Immature natural killer cell (primary cell): ENCODE measurements at places on chromosomes 2 and 18. TPM values are rescaled to one million over a fixed set of nuclear protein-coding genes. Genes with fewer than 3 reads are reported as not detected.

DNA sequence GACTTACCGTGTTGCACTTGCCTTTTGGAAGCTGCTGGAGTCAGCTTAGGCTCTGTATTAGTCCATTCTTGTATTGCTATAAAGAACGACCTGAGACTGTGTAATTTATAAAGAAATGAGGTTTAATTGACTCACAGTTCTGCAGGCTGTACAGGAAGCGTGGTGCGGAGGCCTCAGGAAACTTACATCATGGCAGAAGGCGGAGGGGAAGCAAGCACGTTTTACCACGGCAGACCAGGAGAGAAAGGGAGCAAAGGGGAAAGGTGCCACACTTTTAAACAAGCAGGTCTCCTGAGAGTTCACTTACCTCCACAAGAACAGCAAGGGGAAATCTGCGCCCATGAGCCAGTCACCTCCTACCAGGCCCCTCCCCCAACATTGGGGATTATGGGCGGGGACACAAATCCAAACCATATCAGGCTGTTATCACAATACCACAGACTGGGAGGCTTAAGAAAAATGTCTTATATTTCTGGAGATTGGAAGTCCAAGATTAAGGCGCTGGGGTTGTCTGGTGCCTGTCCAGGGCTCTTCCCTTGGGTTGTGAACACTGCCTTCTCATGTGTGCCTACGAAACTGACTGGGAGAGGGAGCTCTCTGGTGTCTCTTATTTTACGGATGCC is 3.6 kb upstream of the D2HGDH start:
- H3K4me1 ChIP-seq = peaks cover 15% of the 10 kb centered on the region
- DNase-seq = no peak
- H3K27ac ChIP-seq = no peak overlapping the region
- no peak overlapping the region for H3K4me3 ChIP-seq

DNA sequence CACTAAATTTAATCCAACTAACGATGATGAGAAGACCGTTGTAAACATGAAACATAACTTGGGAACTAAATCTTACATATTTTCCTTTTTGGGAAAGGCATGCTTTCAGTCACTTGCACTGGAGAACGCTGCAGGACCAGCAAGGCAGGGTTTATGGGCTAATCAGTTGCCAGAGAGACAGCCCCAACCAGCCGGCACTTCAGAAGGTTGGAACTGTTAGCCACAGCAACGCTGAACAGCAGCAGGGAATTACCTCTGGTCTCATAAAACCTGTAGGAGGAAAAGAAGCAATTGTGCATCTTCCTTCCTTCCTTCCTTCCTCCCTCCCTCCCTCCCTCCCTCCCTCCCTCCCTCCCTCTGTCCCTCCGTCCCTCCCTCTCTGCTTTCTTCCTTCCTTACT is 33.9 kb upstream of the SIX2 start:
- peaks cover 18% of the 10 kb centered on the region for H3K27me3 ChIP-seq
- no peak overlapping the region for H3K4me3 ChIP-seq
- H3K36me3 ChIP-seq = no peaks in the 10 kb centered on the region
- no peak overlapping the region for H3K27ac ChIP-seq
- H3K4me1 ChIP-seq = no peaks in the 10 kb centered on the region

DNA sequence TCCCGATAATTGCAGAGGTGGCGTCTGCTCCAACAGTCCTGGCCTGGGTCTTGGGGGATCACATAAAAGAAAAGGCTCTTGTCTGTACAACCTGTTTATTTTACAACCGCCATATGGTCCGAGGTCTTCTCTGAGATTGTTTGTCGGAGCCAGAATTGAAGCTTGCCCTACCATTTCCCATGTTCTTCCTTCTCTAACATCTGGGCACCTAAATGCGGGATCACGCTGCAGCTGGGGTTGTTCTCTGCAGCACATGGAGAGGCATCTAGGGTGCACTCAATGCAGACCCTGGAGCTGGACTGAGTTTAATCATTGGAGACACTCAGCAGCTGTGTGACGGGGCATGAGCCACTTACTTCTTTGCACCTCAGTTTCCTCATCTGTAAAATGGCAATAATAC is 107.7 kb downstream of the ACKR3 start:
- H3K4me1 ChIP-seq = no peaks in the 10 kb centered on the region
- H3K4me3 ChIP-seq = no peak overlapping the region
- no peaks in the 10 kb centered on the region for H3K36me3 ChIP-seq
- H3K27me3 ChIP-seq = peaks cover 7% of the 10 kb centered on the region
- no peak for DNase-seq

- H3K27me3 ChIP-seq = peaks cover 39% of the 10 kb centered on the region
- H3K27ac ChIP-seq = peak overlapping the region; percentile 100
- peak; percentile 42 for DNase-seq
- no peaks in the 10 kb centered on the region for H3K36me3 ChIP-seq
Observed at GRCh38 chr18:3447068-3447894, 2.7 kb upstream of the TGIF1 start.

- DNase-seq = no peak
- no peak overlapping the region for H3K4me3 ChIP-seq
- H3K27ac ChIP-seq = no peak overlapping the region
- H3K27me3 ChIP-seq = no peaks in the 10 kb centered on the region
Observed at GRCh38 chr2:131046918-131047652, 46.2 kb downstream of the FAM168B start.

DNA sequence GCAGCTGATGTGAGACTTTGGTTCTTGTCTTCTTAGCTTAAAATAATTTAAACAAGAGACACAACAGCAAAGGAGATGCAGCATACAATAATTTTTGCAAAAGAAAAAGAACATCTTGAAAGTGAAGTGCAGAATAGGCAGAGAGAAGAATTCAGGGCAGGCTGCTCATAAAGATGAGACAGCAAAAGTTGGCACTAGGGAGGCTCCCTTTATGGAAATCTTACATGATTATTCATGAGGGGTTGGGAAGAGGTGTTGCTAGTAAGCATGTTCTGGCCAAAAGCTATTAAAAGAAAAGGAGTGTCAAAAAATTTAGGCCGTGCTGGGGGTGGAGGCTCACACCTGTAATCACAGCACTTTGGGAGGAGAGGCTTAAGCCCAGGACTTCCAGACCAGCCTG is 4.2 kb upstream of the ALPP start:
- H3K27ac ChIP-seq = no peak overlapping the region
- H3K4me3 ChIP-seq = no peak overlapping the region
- H3K27me3 ChIP-seq = peaks cover 4% of the 10 kb centered on the region
- no peaks in the 10 kb centered on the region for H3K4me1 ChIP-seq
- DNase-seq = no peak

DNA sequence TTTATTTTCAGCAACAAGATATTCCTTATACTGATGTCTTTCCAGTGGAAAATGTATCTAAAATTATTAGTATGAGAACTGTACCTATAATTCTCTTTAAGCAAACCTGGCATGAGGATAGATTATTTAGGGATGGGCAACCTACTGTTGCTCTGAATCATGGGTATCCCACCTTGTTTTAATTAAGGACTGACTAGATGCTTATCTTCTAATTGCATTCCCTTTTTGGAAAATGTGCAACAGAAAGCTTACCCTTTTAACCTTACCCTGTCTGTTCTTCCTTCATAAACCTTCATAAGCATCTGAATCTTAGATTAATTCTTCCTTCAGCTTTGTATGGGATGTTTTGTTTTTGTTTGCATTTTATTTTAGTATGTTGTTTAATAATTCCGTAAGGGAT is 110.3 kb downstream of the TAF4B start:
- no peak for DNase-seq
- no peaks in the 10 kb centered on the region for H3K27me3 ChIP-seq
- H3K27ac ChIP-seq = no peak overlapping the region
- H3K4me1 ChIP-seq = no peaks in the 10 kb centered on the region

GRCh38 chr2:201151127-201151981 is 31.6 kb upstream of the CASP10 start:
- no peaks in the 10 kb centered on the region for H3K27me3 ChIP-seq
- H3K36me3 ChIP-seq = peaks cover 36% of the 10 kb centered on the region
- peaks cover 67% of the 10 kb centered on the region for H3K4me1 ChIP-seq
- DNase-seq = no peak

GRCh38 chr2:111213877-111214276 is 93.2 kb downstream of the BCL2L11 start:
- H3K27ac ChIP-seq = no peak overlapping the region
- no peak for DNase-seq
- peaks cover 10% of the 10 kb centered on the region for H3K4me1 ChIP-seq
- H3K4me3 ChIP-seq = no peak overlapping the region
- peaks cover 2% of the 10 kb centered on the region for H3K27me3 ChIP-seq

GRCh38 chr2:174835797-174836255 is 71.6 kb upstream of the CHRNA1 start:
- no peak overlapping the region for H3K27ac ChIP-seq
- DNase-seq = no peak
- H3K27me3 ChIP-seq = peaks cover 6% of the 10 kb centered on the region
- H3K36me3 ChIP-seq = no peaks in the 10 kb centered on the region
- no peak overlapping the region for H3K4me3 ChIP-seq

DNA sequence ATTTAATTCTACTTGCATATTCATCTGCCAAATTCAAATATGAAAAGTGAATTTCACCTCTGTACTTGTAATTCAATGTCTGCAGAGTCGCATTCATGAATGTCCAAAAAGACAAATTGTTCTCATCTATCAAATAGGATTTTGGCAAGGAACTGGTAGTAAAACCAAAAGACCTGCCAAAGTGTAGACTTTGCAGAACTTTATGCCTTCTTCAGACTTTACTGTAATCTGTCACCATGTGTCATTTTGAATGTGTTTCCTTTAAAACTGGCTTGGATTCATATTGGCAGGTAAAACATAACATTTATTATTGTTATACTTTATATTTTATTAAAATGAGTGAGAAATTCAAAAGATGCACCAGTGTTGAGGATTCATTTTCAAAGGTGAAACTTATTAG is 701.9 kb upstream of the LINC00305 start:
- no peak overlapping the region for H3K4me3 ChIP-seq
- no peak for DNase-seq
- H3K27ac ChIP-seq = no peak overlapping the region
- H3K36me3 ChIP-seq = no peaks in the 10 kb centered on the region
- no peaks in the 10 kb centered on the region for H3K27me3 ChIP-seq

DNA sequence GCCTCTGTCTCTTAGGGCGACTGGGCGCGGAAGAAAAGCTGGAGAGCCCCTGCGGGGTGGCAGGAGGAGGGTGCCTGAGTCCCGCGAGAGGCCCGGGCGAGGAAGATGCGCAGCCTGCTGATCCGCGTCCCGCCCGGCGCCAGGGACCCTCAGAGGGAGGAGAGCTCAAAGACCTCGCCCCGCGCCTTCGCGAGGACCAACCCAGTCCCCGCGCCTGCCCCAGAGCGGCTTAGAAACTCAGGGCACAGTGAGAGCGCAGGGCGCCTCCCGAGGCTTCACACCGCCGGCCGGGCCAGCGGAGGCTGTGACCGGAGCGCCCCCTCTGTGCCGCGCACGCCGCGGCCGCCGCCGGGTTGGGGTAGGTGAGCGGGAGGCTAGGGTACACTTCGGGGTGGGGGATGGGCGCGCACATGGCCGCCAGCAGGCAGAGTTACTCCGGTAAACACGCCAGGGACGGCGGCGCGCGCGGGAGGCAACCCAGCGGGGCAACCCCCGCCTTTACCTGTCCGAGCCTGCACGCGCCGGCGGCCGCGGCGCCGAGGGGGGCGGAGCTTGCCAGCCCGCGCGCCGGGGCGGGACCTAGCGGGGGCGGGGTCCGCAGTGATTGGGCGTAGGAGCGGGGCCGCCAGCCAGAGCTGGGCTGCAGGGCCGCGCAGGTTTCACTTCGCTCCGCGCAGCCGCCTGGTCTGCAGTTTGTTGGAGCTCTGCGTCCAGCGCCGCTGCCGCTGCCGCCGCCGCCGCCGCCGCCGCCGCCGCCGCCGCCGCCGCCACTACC is at the start of gene BCL2L11:
Gene BCL2L11 (plus strand): TSS at position 662 of the 775 bp plus-strand sequence. CDS start 2,832 bp downstream, outside the sequence.
- peaks cover 8% of the 10 kb centered on the region for H3K36me3 ChIP-seq
- H3K27me3 ChIP-seq = peaks cover 44% of the 10 kb centered on the region
- H3K27ac ChIP-seq = peak within 1 kb of the TSS; percentile 91
- H3K4me1 ChIP-seq = peaks cover 52% of the 10 kb centered on the region

DNA sequence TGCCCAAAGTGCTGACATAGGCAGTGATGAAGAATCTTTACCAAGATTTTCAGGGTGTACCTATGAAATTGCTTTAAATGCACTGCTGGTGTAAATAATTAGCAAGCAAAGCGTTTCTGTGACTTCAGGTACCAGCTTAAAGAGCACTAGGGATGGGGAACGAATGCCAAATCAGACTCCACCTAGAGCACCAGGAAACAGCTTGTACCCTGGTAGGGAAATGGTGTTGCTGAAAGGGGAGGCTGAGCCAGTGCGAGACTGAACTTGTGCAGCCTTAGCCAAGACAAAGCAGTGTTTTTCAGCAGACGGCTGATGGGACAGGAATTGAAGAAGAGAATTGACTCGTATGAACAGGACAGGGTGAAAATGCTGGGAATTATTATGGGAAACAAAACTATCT is 65.6 kb downstream of the TWSG1 start:
- H3K4me1 ChIP-seq = peaks cover 11% of the 10 kb centered on the region
- H3K27ac ChIP-seq = no peak overlapping the region
- peaks cover 27% of the 10 kb centered on the region for H3K36me3 ChIP-seq
- no peak overlapping the region for H3K4me3 ChIP-seq
- peaks cover 2% of the 10 kb centered on the region for H3K27me3 ChIP-seq
- DNase-seq = no peak

GRCh38 chr2:168519534-168520308 is 63.6 kb downstream of the CERS6 start:
- no peak overlapping the region for H3K27ac ChIP-seq
- peaks cover 2% of the 10 kb centered on the region for H3K36me3 ChIP-seq
- peaks cover 53% of the 10 kb centered on the region for H3K4me1 ChIP-seq

DNA sequence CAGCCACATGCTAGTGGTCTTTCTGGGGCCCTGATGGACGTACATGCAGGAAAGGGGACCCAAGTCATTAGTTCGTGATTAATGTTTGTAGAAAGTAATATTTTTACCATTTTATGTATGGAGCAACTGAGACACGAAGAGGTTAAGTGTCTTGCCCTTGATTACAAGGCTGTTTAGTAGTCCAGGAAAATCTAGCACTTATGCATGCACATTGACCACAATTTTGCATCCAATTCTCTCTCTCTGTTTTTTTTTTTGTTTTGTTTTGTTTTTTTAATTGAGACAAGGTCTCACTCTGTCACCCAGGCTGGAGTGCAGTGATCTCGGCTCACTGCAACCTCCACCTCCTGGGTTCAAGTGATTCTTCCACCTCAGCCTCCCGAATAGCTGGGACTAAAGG is 8.3 kb upstream of the GATA6 start:
- H3K27ac ChIP-seq = no peak overlapping the region
- peaks cover 10% of the 10 kb centered on the region for H3K4me1 ChIP-seq
- DNase-seq = no peak
- no peaks in the 10 kb centered on the region for H3K36me3 ChIP-seq
- H3K27me3 ChIP-seq = peaks cover 13% of the 10 kb centered on the region

GRCh38 chr2:227415538-227416424 is 28.0 kb upstream of the SCYGR1 start:
- H3K36me3 ChIP-seq = no peaks in the 10 kb centered on the region
- no peak overlapping the region for H3K27ac ChIP-seq
- no peak overlapping the region for H3K4me3 ChIP-seq
- H3K4me1 ChIP-seq = peaks cover 2% of the 10 kb centered on the region
- DNase-seq = no peak

- no peak overlapping the region for H3K27ac ChIP-seq
- no peaks in the 10 kb centered on the region for H3K27me3 ChIP-seq
- H3K4me1 ChIP-seq = no peaks in the 10 kb centered on the region
Observed at GRCh38 chr2:76672798-76673197, 849.4 kb downstream of the LRRTM4 start.

The GNAL gene
- 4.1 TPM for polyA plus RNA-seq

The GLI2 gene
- polyA plus RNA-seq = not detected

The ALK gene
- not detected for polyA plus RNA-seq

The L3MBTL4 gene
- 6.7 TPM for polyA plus RNA-seq

The ITGB6 gene
- not detected for polyA plus RNA-seq

The HOXD8 gene
- polyA plus RNA-seq = not detected

The MPP4 gene
- not detected for polyA plus RNA-seq

The SMC6 gene
- 5.1 TPM for polyA plus RNA-seq

The ADRA2B gene
- not detected for polyA plus RNA-seq

The SERPINB13 gene
- not detected for polyA plus RNA-seq

The REG1A gene
- not detected for polyA plus RNA-seq

The MTCL1 gene
- not detected for polyA plus RNA-seq

The COL5A2 gene
- not detected for polyA plus RNA-seq
